ENCODE measurements at places on chromosomes 6 and 20.

DNA sequence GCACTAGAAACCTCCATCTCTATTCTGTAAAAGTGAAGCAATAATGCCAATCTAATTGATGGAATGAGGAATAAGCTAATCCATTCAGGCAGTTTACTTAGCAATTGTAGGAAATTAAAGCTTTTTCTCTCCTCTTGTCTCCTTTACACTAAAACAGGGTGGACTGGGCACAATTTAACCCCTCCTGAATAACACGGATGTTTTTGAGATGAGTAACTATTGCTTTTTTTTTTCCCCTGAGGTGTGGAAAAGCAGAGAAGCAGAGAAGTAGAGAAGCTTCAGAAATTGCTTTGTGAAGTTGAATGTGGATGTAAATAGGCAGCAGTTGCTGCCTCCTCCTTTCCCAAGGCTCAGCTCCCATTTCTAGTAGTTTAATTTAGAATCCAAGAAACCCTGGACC lies 40.0 kb upstream of the GCNT2 start:
- DNase-seq: no peak

- DNase-seq: no peak
Observed at GRCh38 chr6:109478222-109478805, 4.7 kb downstream of the ZBTB24 start.

DNA sequence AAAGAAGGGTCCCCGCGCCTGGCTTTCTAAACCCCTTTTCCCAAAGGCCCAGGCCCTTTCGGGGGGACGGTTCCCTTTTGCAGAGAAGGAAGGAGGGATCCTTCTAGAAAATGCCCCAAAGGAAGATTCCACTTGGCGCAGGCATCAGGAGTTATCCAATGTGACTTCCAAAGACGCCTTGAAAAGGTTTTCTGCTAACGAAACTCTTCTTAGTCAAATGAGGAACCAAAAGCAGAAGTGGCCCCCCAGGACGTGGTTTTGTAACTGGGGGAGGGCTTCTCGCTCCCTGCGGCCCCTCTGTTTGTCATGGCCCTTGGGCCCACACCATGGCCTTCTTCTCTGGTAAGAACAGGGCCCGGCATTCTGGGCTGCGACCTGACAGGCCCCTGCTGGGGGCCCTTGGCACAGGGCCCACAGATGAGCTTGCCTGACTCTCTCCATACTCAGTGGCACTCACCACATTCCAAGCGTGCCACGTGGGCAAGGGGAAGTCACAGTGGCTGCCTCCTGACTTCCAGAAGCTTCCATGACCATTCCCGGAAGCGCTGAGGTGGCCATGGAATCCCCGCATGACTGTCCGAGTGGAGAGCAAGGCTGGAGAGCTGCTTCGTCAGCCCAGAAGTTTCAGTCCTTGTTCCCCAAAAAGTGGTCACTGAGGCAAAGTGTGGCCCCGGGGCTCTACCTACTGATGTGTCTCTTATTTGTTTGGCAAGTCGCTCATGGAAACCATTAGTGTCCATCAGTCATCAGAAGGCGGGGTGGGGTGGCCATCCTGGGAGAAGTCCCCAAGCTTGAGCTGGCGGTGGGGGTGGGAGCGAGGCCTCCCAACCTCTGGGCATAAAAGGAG lies 834 bp upstream of the CTSZ start:
- no peak for DNase-seq

DNA sequence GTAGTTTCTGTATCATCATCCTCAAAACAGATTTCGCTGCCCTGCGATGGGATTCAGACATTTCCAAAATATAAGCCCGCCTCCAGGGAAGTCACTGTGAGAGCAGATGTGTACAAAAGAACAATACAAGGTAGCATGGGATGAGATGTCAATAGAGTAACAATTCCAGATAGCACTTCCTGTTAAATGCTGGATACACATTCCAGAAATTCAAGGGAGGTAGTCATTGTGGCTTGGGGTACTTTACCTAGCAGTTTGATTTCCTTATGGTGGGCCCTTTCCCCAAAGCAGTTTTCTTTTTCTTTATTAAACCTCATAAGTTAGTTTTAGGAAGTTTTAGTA lies 2.5 kb downstream of the RNF217 start:
- no peak for DNase-seq

- no peak for DNase-seq
Observed at GRCh38 chr6:24766680-24767462, 7.9 kb upstream of the GMNN start.

DNA sequence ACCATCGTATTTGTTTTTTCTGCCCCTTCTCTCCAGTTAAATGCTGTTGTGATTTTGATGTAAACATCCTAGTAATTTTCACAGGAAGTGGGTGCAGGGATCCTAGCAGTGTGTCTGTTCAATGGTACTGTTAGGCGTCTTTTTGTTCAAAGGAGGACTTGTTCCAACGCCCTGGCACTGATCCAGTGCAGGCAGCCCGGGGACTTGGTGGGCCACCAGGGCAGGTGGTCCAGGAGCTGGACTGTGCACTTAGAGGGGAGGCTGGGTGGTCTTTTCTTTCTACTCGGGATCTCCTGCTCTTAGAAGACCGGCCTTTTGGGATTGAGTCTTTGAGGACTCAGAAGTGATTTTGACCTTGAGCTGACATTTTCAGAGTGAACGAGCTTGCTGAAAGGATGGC lies 41.1 kb upstream of the NKX2-2 start:
- DNase-seq: no peak

- DNase-seq: no peak
Observed at GRCh38 chr6:149950423-149950822, 8.6 kb downstream of the ULBP2 start.

GRCh38 chr6:167546611-167547327 lies 221.9 kb downstream of the TTLL2 start:
- no peak for DNase-seq

GRCh38 chr20:45073221-45073620 lies 27.7 kb downstream of the KCNS1 start:
- DNase-seq: no peak

- no peak for DNase-seq
Observed at GRCh38 chr6:63789699-63790098, 154.1 kb downstream of the PHF3 start.

DNA sequence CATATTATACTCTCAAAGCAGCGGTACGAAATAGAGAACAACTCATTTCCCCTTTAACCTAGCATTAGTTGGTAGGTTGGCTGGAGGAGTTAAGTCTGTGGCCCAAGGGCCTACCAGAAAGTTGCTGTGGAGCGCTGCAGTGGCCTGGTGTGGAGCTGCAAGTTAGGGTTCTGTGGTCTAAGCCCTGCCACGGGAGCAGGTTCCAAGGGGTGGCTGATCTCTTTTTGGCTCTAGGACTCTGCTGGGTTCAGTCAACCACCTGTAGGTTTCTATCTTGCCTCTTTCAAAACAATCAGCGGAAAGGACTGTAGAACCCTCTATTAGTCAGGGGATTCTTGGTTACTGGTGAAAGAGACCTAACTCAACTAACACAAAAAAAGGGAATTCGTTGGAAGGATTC lies 54.5 kb upstream of the TULP4 start:
- no peak for DNase-seq

DNA sequence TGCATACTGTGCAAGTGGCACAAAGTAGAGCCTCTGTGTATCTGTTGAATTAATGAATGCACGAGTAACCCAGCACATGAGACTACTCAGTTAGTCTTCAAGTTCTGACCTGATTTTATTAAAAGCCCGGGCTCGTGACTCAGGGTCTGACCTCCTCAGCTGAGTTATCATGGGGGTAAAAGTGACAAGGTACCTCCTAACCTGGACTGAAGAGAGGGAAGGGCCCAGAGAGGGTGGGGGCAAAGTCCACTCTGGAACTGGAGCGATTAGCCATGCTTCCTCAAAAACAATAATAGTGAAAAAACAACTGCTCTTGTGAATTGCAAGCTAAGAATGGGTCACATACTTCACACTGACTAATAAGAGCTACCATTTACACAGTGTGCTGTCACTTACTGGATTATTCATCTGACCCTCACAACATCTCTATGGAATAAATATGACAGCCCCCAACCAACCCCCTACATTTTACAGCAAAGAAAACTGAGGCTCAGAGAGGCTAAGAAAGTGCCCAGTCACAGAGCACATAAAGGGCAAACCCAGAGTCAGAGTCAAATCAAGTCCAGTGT lies 26.7 kb downstream of the TRERF1 start:
- DNase-seq: no peak

GRCh38 chr6:14732844-14733757 lies 512.8 kb upstream of the JARID2 start:
- DNase-seq: no peak

- no peak for DNase-seq
Observed at GRCh38 chr20:59819496-59820203, 113.8 kb downstream of the SYCP2 start.

GRCh38 chr20:4916971-4917881 lies 84.1 kb downstream of the SLC23A2 start:
- no peak for DNase-seq

GRCh38 chr20:62067547-62068260 lies 2.0 kb upstream of the TAF4 start:
- no peak for DNase-seq

- DNase-seq: no peak
Observed at GRCh38 chr20:17538517-17539170, 7.5 kb upstream of the BFSP1 start.

- DNase-seq: no peak
Observed at GRCh38 chr6:157599191-157599590, 218.2 kb downstream of the ZDHHC14 start.

DNA sequence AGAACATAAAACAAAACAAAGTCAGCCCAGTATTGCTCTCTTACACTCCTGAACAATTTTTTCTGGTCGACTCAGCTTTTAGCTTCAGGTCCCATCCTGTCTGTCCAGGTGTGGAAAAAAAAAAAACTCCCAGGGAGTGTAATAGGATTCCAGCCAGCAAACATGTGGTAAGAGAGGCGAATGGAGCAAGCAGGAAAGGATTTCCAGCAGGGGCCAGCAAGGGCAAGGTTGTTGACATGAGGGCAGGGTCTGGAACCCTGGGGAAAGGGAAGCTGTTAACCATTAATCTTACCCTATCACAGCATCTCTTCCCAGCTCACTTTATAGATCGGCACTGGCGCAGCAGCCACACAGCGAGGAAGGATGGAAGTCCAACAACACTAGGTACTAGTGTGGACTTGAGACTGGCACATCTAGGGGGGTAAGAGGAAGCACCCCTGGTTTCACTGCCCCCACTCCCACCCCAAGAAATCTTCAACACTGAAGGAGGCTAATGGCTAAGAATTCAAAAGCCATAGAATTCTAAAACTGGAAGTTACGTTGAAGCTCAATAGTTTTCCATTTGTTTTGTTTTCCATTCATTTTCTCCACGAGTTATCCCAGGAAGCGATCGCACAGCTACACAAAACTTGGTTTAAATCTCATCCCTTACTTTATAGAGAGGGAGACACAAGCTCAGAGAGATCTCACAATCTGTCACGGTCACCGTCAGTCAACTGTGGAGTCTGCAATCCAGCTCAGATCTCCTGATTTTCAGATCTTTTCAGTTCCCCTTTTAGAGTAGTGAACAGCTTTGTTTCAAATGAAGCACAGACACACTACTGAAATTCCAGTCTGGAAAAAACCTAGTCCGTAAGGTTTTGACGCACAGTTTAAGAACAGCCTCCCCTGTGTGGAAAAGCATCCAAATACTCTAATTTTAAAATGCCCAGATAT lies 53.3 kb downstream of the SLC22A23 start:
- no peak for DNase-seq

- DNase-seq: no peak
Observed at GRCh38 chr6:43127877-43128276, 43.2 kb upstream of the SRF start.

GRCh38 chr6:132388291-132388690 lies 13.0 kb downstream of the MOXD1 start:
- no peak for DNase-seq

DNA sequence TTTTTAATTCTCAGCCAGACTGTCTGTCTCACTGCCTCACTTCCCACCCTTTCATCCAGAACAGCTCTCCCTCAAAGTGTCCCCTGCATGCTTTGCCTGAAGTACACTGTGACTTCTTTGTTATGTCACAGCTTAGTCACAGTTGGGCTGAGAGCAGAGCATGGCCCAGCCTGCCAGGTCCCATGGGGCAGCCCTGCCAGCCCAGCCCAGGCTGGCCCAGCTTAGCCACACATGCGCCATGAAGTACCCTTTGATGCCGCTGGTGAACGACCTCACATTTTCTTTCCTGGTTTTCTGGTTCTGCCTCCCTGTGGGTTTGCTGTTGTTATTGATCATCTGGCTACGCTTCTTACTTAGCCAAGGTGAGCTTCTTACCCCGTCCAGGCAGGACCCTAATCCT lies at the start of gene ADIG:
Gene ADIG, plus strand, starts transcription at position 185 of the 400 bp plus-strand sequence. Its CDS starts 54 bp downstream, at position 239.
- DNase-seq: no peak

DNA sequence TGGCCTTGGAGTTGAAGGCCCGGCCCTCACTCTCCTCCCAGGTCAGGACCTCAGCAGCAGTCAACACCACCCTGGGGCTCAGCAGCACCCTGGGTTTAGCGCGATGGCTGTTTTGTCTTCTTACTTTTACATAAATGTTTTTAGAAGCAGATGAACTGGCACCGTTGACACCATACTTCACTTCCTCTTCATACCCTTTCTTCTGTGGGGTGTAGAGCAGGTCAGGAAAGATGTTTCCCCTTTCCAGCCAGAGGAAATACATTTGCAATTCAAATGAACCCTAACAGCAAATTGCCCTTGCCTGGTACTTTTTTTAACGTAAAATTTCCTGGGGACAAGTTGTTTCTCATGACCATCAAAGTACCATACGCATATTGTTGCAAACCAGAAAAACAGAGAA lies 54.7 kb upstream of the SNX9 start:
- DNase-seq: no peak

- no peak for DNase-seq
Observed at GRCh38 chr6:97726378-97726777, 443.4 kb upstream of the MMS22L start.

All from activated CD8-positive, alpha-beta memory T cell treated with anti-CD3 and anti-CD28 coated beads for 1 hour (primary cell).